Fibroblast of upper back skin (primary cell): ENCODE measurements at places on chromosomes 6 and 20.

GRCh38 chr20:58811334-58811733 is 39.4 kb downstream of the GNAS-AS1 start:
- DNase-seq: no peak

DNA sequence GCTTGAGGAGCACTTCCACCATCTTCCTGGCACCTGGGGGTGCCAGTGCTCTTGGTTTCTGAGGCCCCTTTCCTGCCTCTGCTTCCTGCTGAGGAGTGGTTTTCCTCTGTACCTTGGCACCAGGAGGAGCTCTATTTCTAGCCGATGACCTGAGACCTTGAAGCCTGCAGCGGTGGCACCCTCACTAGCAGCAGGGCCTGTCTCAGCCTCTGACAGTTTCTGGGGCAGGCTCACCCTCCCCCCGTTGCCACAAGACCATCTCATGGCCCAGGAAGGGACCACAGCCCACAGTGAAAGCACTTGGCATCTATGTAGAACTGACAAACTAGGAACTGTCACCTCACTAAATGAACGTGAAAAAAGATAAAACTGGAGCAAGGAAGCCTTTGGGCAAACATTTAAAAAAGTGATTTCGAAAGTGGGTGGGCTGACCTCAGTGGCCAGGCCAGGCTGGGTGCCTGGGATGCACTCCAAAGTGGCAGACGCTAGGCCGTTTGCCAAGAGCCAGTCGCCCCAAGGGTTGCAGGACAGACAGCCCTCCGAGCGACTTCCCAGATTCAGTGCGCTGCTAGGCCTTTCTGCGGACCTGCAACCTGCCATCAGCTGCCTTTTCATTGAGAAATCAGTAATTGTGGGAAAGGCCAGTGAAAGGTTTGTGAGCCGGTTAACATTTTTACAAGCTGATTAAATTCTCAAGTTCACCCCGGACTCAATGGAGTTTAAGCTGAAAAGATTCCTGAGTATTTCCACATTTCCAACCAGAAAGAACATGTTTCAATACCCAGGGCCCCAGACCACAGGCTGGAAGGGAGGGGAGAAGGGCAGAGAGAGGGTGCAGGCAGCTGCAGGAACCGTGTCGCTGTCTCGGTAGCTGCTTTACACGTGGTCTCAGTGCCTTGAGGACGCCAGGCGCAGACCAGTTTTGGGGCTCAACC is 303.7 kb downstream of the ESR1 start:
- DNase-seq: peak; percentile 51

GRCh38 chr20:1945134-1945618 is 48.7 kb downstream of the PDYN start:
- peak; percentile 56 for DNase-seq

- no peak for DNase-seq
Measured at GRCh38 chr6:104407957-104408356, 451.8 kb downstream of the HACE1 start.

DNA sequence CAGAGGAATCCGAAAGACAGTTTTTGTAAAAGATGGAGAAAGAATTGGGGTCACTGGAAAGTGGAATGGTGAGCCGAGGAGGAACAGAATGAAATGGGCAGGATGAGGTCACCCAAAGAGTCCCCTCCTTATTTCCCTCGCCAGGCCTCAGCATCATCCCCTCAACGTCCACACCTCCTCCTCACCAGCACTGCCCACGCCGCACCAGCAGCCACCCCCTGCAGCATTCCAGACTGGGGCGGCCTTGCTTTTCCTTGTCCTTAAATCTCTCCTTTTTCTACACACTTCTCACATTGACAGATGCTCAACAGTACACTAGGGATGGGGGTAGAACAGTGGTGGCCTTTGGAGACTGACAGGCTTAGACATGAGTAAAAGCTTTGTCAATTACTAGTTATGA is 363.1 kb upstream of the NOX3 start:
- no peak for DNase-seq

DNA sequence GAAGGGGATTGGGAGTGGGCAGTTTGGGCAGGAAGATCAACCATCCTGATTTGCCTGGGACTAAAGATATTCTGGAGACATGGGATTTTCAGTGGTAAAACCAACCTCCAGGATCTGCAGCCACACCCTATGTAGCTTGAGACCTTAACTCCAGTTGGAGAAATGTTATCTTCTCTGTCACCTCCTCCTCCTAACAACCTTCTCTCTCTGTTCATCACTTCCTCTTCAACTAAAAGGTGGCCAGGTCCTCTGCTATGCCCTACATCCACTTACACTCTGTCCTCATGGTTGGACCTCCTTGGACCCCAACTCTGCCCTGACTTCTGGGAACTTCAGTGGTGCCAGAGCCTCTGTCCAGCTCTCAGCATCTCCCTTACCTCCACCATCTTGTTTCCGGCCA is 42.0 kb upstream of the SLC9A8 start:
- DNase-seq: no peak

GRCh38 chr6:166786704-166787293 is 159.7 kb upstream of the RPS6KA2 start:
- peak; percentile 66 for DNase-seq

GRCh38 chr6:163729127-163729872 is 314.8 kb downstream of the QKI start:
- DNase-seq: no peak

GRCh38 chr20:33506576-33506975 is 16.7 kb downstream of the CBFA2T2 start:
- DNase-seq: no peak

DNA sequence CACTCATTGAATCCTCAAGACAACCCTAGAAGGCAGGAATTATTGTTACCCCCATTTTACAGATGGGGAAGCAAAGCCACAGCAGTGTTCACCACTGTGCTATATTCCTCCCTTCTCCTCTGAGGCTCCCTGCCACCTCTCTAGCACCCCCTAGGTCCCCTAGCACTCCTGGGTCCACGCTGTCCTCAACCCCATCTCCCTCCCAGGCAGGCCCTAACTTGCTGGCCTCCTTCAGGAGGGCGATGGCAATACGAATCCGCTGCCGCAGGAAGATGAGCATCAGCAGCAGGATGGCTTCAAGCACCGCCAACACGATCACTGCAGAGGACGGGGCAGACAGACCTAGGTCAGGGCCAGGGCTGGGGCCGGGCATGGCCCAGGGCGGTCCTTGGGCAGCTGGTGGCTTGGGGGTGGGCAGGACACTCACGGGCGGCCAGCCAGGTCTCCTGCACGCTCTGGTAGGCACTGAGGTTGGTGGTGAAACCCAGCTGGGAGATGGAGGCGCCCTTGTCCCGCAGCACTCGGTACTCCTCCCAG is 7.8 kb upstream of the NEU1 start:
- no peak for DNase-seq

- DNase-seq: no peak
Measured at GRCh38 chr20:8045946-8046345, 26.4 kb upstream of the TMX4 start.

GRCh38 chr6:17291778-17292177 is 10.6 kb downstream of the RBM24 start:
- no peak for DNase-seq

DNA sequence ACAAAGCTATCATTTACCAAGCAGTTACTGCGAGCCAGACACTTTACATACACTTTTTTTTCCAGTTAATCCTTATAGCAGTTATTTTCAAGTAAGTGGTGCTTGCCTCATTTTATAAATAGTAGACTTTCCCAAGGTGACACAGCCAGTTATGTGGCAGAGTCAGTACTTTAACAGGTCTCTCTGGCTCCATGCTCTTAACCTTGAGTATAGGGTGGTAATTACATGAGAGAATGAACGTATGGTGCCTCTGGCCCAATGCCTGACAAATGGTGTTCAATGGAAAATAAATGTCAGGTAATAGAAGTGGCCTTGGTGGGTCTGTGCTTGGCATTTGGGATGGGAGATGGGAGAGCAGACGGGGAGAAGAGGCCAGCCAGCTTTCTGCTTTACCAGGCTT is 316.3 kb downstream of the SLC35F1 start:
- no peak for DNase-seq

DNA sequence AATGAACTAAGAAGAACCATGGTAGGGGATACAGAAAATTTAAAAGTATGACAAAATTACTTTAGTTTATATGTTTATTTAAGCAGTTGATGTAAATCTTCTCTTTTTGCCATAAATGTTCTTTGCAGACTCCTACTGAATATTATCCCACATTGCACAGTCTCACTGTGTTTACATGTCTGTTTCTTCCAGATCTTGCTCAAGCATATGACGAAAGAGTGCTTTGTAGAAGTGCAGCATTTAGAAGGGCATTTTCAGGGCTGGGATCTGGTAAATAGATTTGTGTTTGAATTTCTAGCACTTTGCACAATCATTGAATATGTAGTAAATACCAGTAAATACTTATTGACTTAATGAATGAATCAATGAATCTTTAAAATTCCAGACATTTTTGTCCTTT is 152.0 kb upstream of the EPHA7 start:
- no peak for DNase-seq

GRCh38 chr20:63017826-63018411 is 11.2 kb upstream of the BHLHE23 start:
- DNase-seq: no peak

DNA sequence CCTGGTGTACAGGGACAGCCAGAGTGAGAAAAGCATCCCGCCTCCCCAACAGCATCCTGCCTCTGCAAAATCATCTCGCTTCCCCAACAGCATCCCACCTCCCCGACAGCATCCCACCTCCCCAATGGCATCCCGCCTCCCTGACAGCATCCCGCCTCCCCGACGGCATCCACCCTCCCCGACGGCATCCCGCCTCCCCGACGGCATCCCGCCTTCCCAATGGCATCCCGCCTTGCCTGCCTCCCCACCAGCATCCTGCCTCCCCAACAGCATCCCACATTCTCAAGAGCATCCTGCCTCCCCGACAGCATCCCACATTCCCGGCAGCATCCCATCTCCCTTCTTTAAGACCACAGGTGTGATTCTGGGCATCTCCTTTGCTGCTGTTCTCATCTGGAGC is 46.0 kb upstream of the NXT1 start:
- no peak for DNase-seq

DNA sequence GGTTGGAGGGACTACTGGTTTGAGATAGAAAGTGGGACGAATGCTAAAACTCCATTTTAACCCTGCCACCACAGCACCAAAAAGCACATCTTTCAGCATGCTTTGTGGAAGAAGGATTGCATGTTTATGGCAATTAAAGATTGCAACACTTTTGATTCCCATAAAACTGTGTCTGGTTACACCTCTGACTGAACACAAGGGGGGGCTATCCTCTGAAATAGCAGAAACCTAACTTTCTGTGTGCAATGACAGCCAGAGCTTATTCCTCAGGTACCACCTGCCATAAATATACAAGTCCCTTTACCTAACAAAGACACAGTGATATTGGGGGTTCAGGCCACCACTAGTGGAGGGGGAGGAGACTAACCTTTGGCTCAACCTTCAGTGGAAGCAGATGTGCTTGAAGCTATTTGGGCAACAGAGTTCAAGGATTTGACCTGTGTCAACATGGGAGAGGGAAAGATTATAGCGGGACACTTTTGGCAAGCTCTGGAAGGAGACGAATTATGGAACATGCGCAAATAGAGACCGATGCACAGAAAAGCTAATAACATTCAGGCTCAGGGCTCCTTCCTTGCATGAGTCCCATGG is 9.6 kb upstream of the PLG start:
- no peak for DNase-seq

- DNase-seq: no peak
Measured at GRCh38 chr6:82204020-82204419, 43.5 kb downstream of the IBTK start.

GRCh38 chr6:2378891-2379652 is 133.7 kb upstream of the GMDS start:
- peak; percentile 43 for DNase-seq

DNA sequence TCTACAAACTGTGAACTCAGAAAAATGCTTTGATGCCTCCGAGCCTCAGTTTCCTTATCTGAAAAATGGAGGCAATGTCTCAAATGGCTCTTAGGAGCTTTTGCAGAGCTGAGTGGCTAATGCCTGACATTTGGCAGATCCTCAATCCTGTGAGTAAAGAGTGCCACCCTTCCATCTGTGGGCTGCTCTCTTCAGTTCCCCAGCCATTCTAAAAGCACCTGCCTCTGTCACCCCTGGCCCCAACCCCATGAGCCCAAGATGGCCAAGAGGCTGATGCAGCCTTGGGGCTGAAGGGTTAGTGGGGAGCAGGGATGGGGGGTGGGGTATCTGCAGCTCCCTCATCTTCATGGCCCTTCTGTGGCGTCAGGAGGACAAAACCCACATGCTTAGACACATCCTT is 14.5 kb upstream of the GUCA1A start:
- DNase-seq: no peak

- no peak for DNase-seq
Measured at GRCh38 chr20:24108581-24108980, 120.0 kb upstream of the GGTLC1 start.

DNA sequence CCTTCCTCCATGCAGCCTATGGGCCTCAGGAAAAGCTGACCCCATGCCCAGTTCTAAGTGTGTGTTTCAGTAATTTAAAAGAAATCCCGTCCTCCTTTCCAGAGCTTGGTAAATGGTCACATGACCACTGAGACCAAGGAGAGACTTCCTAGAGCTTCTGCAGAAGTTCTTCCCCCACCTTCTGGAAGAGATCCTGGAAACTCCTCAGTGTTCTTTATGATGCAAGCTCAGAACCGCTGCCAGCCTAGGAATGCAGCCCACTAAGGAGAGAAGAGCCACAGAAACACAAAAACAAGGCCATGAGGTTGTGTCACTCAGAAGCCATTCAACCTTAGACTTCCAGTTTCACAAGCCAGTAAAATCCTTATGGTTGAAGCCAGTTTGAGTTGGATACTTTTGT is 348.4 kb downstream of the TPBG start:
- peak; percentile 61 for DNase-seq

DNA sequence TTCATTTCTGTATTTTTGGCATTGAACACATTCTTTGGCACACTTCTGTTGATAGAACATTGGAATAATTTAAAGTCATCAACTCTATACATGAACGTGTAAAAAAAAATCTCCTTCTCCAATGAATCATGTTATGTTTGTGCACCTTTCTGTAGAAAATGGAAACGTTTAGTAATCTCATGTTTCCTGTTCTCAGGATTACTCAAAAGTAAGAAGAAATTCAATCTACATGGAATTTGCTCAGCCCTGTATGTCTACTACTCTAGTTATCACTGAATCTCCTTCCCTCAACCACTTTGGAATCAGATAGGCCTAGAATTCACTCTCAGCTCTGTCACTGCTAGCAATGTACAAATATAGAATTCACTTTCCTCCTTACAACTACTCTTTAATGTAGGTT is 103.6 kb downstream of the COL21A1 start:
- no peak for DNase-seq

GRCh38 chr6:155850408-155850841 is 394.8 kb upstream of the NOX3 start:
- DNase-seq: peak; percentile 51

- DNase-seq: no peak
Measured at GRCh38 chr20:12640251-12640650, 368.5 kb upstream of the SPTLC3 start.

GRCh38 chr20:41200446-41201202 is 63.3 kb downstream of the PLCG1 start:
- DNase-seq: no peak
